ENCODE measurements at places on chromosomes 4 and X.

- no peak for DNase-seq
Measured at GRCh38 chr4:12703036-12703435, 781.1 kb downstream of the RAB28 start.

- DNase-seq = no peak
Measured at GRCh38 chr4:76009311-76009710, 2.0 kb upstream of the CXCL9 start.

GRCh38 chr4:39548425-39549067 is 21.3 kb upstream of the UGDH start:
- DNase-seq = no peak

DNA sequence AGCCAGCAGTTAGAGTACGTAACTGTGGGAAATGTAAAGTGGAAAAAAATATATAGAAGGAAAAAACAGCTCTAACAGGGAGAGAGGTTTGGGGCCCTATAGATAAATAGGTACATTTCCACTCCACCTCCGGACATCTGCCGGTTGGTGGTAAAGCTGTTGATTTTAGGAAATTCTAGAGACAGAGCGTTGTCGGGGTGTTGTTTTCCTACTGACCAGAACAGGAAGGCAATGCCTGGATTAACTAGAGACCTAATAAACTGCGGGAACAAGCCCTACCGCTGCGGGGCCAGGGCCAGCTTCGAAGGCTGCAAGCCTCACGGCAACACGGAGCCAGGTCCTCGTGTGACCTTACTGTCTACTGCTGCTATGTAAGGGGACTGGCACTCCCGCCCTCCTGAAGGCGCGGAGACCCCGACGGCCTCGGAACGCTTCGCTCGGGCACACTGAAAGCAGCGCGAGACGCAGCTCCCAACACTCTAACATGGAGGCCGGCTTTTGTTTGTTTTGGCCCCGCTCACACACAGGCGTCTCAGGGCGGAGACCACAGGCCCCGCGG is 702 bp upstream of the CDKN2AIP start:
- no peak for DNase-seq

GRCh38 chr4:54101190-54102041 is 1.5 kb downstream of the GSX2 start:
- no peak for DNase-seq

- no peak for DNase-seq
Measured at GRCh38 chrX:97030463-97030862, 146.8 kb downstream of the RPA4 start.

DNA sequence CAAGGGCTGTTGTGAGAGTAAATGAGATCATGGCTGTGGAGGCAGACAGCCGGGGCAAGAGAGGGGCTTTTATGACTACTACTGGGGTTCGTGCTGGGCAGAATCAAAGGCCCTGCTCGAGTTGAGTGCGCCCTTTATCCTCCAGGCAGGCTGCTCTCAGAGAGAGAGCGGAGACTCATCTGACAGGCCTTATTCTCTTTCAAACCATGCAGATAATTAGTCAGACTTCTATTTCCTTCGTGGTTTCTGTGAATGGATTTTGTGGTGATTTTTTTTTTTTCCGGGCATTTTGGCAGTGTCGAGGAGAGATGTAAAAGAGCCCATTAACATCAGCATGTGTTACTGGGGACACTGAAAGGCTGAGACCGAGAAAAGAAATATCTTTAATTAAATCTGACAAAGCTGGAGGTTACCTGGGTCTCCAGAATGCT is 73.6 kb downstream of the MED28 start:
- DNase-seq = no peak

DNA sequence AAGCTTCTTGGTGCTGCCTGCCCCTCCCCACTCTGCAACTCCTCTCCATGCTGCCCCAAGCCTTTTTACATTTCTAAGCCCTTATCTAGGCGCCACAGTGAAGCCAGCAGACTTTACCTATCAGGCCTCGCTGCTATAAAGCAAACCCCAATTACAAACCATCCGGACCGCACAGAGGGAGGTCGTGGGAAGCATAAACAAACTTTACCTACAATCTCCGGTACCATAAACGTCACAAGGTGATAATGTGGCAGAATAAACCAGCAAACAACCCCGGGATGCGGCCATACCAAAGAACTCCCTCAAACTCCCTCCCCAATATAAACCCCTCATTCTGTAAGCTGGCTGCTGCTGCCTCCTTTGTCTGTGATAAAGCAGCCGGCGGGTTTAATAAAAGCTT is 54.0 kb upstream of the ZCCHC13 start:
- DNase-seq = no peak

GRCh38 chrX:105488716-105489115 is 268.2 kb upstream of the TEX13A start:
- DNase-seq = no peak

DNA sequence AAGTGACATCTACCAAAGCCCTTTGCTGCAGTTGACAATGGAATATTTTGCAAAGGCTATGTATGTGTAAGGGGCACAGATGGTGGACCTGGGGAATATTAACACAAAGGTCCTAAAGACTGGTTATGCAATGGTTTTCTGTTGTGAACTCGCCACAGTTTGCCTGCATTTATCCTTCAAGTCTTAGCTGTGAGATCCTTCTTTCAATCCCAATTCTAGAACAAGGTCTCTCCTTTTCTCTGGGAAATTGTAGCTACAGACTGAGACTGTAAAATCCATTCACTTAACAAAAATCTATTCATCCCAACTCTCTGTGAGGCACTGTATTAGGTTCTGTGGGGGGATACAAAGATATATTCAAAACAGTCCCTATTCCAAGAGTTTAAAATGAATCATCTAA is 250.4 kb downstream of the GPM6A start:
- DNase-seq = no peak

DNA sequence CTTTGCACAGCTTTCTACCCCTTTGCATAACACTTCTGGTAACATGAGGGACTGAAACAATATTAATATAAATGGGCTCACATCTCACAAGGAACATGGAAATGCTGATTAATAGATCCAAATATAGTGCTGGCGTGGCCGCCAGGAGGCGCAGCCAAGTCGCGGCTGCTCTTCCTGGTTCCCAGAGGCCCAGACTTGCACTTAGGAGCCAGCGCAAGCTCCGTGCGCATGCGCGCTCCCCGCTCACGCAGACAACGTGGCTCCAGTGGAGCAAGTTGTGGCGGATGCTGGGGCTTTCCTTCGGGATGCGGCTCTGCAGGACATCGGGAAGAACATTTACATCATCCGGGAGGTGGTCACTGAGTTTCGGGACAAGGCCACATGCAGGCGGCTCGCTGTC is 318.3 kb upstream of the SLC7A11 start:
- DNase-seq = no peak

- DNase-seq = no peak
Measured at GRCh38 chr4:28973587-28974350, 1746.4 kb upstream of the PCDH7 start.

- no peak for DNase-seq
Measured at GRCh38 chr4:169335331-169335730, 64.6 kb upstream of the SH3RF1 start.

GRCh38 chrX:135010921-135011320 is 11.4 kb downstream of the RTL8B start:
- DNase-seq = no peak

DNA sequence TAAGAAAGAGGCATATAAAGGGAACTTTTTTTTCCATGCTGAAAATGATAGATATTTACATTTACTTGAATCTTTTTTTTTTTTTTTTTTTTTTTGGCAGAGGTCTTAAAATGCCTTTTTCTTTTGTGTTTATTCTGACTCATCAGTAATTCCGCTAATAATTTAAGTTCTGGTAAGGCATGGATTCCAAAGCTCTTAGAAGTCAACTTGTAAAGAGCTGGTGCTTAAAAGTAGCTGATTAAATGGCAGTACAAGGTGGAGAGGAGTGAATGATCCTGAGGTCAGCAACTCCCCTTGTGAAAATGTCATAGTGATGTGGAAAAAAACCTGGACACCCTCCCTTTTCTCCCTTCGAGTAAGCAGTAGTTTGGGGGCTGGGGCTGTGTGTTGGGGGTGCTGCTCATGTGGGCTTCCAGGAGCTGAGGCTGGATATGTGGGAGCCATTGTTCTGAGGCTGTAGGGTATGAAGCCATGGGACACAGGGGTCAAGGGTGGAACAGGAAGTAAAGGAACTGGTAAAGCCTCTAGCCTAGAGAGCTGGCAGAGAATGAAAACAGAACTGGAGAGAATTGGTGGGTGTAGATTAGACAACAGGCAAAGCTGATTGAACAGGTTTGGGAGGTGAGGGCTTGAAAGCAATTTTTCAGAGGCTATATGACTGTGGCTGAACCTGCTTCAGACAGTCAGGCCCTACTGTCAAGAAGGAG is 41.0 kb upstream of the PITX2 start:
- DNase-seq = no peak

DNA sequence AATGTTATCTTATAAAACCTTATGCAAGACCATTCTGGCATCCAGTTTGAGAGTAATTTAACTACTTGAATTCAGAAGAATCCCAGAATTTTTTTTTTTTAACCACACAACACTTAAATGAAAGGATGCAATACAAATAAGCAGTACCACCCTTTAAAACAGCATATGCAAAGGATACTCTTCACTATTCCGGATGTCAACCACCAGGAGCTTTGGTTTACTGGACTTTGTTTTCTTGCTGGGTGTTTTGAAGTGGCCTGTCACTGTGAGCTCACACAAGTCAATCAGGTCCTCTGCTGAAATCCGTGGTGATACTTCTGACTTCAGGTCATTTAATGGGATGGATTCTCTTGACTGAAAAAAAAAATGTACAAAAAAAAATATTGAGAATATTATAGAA is 200.0 kb downstream of the TBCK start:
- DNase-seq = no peak

GRCh38 chrX:49753691-49754090 is 57.9 kb upstream of the PAGE1 start:
- no peak for DNase-seq

GRCh38 chr4:98656443-98656842 is 2.0 kb downstream of the TSPAN5 start:
- no peak for DNase-seq

- DNase-seq = no peak
Measured at GRCh38 chrX:143287236-143287635, 230.0 kb downstream of the SPANXN3 start.

GRCh38 chrX:124362072-124362471 is 15.7 kb downstream of the SH2D1A start:
- DNase-seq = no peak

- no peak for DNase-seq
Measured at GRCh38 chrX:22278375-22278774, 5.7 kb downstream of the CBLL2 start.

DNA sequence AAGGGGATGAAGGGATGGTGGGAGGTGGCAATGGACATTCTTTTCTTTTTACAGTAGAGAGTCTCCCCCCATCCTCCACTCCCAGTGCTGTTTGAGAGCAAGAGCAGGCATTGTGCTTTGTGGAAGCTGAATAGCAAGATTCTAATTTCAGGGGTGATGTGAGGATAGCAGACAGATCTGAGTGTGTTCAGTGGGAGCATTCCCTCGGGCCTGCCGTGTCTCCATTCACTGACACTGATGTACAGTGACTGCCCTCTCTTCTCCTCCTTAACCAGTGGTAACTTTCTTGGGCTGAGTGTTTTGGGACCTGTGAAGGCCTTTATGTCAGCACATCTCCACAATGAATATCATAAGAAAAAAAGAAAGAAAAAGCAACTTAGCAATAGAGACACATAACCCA is 396.6 kb upstream of the RPS6KA3 start:
- no peak for DNase-seq

DNA sequence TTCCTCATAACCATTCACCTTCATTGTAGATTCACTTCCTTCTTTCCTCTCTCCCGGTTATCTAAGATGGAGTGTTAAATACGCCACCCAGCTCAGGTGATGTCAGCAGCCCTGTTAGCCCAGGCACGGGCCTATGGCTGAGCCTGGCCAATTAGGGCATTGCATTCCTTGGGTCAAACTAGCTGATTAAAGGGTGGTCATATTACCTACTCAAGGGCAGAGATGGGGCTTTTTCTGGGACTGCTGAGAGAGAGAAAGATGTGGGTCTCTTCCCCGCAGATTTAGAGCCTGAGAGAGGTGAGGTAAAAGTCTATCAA is 39.9 kb upstream of the AFAP1 start:
- DNase-seq = no peak

- no peak for DNase-seq
Measured at GRCh38 chr4:186227744-186228513, 622 bp downstream of the KLKB1 start.

DNA sequence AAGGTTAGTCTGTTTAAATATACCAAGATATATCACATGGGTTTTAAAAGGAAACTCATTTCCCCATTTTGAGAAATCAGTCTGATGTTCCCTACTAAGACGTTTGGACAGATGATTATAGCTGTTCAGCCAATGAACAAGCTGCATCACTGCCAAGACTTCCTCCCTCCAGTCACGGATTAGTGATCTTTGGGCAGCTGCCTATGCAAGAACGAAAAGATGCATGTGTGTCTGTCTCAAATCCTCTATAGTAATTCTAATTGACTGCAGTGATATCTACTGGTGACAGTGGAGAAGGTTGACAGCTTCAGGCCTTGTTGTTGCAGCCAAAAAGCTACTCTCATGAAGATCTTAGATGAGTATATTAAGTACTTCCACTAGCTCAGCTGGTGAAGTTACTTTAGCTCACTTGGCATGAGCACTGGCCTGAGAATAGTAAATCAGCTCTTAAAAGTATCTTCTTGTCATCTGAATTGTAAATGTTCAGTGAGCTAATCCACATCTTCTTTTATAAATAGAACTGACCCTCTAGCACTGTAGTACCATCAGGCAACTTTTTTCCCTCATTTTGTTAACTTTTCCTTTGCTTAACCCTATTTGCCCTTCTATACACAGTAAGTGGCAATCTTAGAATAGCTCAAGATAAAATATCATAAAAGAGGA is 134.5 kb upstream of the PCDH10 start:
- no peak for DNase-seq

DNA sequence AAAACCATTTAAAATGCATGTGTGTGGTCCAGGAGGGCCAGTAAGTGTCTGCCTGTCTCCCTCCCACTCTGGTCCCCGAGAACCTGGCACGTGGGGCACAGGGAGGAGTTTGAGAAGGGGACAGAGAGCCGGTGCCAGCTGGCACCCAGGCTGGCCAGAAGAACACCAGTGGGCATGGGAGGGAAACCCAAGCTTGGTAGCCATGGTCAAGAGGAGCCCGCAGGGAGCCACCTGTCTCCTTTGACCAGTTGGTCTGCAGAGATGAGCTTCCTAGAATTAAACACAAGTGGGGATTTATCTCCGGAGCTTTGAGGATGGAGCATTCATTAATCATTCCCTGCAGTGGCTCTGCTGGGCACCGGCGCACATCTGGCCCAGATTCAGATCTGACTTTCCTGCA is 41.6 kb downstream of the HMX1 start:
- peak; percentile 71 for DNase-seq

DNA sequence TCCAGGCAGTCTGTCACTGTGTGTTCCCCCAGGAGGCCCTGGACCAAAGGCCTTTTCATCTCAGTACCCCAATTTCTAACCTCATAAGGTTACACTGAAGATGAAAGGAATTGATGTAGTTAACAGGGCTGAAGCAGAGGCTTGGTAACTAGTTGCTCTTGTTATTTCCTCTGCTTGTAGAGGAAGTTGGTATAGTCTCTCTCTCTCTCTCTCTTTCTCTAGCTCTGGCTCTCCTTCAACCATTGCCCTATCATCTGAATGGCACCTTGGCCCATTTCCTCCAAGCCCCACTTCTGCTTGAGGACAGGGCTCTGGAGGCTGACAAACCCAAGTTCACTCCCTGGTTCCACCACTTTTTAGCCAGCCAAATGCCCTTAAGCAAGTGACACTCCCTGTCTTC is 96.1 kb downstream of the MAMLD1 start:
- no peak for DNase-seq

GRCh38 chrX:123648028-123648810 is 84.6 kb downstream of the THOC2 start:
- no peak for DNase-seq

- no peak for DNase-seq
Measured at GRCh38 chr4:16467061-16467460, 240.8 kb upstream of the TAPT1 start.

GRCh38 chrX:53089224-53089842 is 4.6 kb upstream of the KANTR start:
- no peak for DNase-seq
